ENCODE measurements at places on chromosomes 16 and 17.

DNA sequence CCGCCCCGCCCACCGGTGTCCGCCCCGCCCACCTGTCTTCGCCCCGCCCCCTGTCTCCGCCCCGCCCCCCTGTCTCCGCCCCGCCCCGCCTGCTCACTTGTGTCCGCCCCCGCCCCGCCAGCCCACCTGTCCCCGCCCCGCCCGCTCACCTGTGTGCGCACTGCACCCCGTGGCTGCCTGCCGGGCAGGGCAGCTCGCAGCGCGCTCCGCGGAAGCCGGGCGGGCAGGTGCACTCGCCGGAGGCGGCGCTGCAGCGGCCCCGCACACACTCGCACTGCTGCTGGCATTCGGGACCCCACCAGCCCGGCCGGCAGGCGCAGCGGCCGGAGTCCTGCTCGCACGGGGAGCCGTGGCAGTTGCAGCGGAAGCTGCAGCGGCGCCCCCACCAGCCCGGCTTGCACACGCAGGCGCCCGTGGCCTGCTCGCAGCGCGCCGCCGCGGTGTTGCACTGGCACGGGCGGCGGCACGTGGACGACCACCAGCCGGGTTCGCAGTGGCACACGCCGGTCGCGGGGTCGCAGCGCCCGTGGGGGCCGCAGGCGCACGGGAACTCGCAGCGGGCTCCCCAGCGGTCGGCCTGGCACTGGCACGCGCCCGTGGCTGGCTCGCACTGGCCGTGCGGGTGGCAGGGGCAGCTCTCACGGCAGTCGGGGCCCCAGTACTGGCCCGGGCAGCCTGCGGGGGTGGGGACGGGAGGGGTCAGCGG lies 2.1 kb downstream of the SCARF1 start:
- H3K27me3 ChIP-seq, result no peaks in the 10 kb centered on the region
- peaks cover 8% of the 10 kb centered on the region for H3K4me1 ChIP-seq

DNA sequence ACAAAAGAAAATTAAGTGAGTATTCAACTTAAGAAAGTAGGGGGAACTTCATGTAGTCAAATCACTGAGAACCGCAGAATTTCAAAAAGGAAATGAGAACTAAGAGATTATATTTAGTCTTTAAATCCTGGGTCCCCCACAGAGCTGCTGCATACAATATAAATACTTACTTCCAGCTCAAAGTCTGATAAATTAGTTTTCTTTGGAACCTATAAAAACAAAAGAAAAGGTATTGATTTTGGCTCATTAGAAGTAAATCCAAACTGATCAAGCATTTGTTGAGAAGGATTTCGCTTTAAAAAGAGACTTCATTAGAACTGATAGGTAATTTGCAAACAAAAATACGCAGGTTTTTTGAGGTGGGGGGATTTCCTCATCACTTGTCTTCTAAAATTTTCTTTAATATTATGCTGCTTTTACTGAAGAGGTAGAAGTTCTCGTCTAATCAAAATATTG lies 21.9 kb downstream of the PARN start:
- H3K27ac ChIP-seq, result no peak overlapping the region
- peaks cover 4% of the 10 kb centered on the region for H3K4me1 ChIP-seq
- no peak overlapping the region for H3K4me3 ChIP-seq
- H3K27me3 ChIP-seq, result no peaks in the 10 kb centered on the region

GRCh38 chr17:28325211-28325610 lies 6.2 kb downstream of the TMEM97 start:
- no peak for DNase-seq
- H3K36me3 ChIP-seq, result peaks cover 11% of the 10 kb centered on the region
- no peak overlapping the region for H3K27ac ChIP-seq
- peaks cover 10% of the 10 kb centered on the region for H3K4me1 ChIP-seq
- no peaks in the 10 kb centered on the region for H3K27me3 ChIP-seq
- no peak overlapping the region for H3K4me3 ChIP-seq

- DNase-seq, result no peak
- H3K27me3 ChIP-seq, result no peaks in the 10 kb centered on the region
- H3K36me3 ChIP-seq, result peaks cover 5% of the 10 kb centered on the region
- H3K4me1 ChIP-seq, result no peaks in the 10 kb centered on the region
- no peak overlapping the region for H3K4me3 ChIP-seq
Observed at GRCh38 chr17:81563861-81564586, 11.9 kb upstream of the FAAP100 start.

DNA sequence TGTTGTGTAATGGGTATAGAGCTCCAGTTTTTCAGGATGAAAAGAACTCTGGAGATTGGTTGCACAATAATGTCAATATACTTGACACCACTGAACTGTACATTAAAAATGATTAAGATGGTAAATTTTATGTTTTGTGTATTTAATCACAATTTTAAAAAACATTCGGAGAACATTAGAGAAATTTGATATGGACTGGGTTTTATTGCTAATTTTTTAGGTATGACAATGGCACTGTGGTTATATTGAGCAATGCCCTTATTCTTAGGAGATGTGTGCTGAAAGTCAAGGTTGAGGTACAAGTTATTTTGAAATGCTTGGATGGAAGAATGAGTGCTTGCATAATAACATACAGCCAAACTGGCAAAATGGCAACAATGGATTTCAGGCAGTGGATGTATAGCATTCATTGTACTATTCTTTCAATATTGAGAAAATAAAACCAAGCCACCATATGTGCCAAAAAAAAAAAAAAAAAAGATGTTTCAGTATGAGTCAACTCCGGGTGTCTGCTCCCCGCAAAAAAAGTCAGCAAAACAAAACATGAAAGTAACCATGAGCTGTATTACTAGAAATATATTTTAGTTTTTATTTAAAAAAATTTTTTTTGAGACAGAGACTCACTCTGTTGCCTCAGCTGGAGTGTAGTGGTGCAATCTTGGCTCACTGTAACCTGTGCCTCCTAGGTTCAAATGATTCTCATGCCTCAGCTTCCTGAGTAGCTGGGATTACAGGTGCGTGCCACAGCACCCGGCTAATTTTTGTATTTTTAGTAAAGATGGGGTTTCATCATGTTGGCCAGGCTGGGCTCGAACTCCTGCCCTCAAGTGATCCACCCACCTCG lies 19.8 kb downstream of the HOXB1 start:
- peaks cover 21% of the 10 kb centered on the region for H3K27me3 ChIP-seq
- no peaks in the 10 kb centered on the region for H3K36me3 ChIP-seq
- H3K27ac ChIP-seq, result peak overlapping the region; percentile 62

All from natural killer cell treated with Interleukin-12 subunit alpha and Interleukin-12 subunit beta and Interleukin-15 and Interleukin-18, amount 100 ng/mL, for 72 hours (primary cell).